ENCODE measurements at places on chromosomes 5 and 9. TPM values are rescaled to one million over a fixed set of nuclear protein-coding genes. Genes with fewer than 3 reads are reported as not detected.

GRCh38 chr9:77968506-77968905, 63.1 kb downstream of the GNAQ start:
- peaks cover 51% of the 10 kb centered on the region for H3K4me1 ChIP-seq
- peaks cover 3% of the 10 kb centered on the region for H3K36me3 ChIP-seq
- H3K27me3 ChIP-seq, result no peaks in the 10 kb centered on the region
- no peak overlapping the region for H3K27ac ChIP-seq

- peaks cover 8% of the 10 kb centered on the region for H3K27me3 ChIP-seq
- no peaks in the 10 kb centered on the region for H3K36me3 ChIP-seq
- H3K4me1 ChIP-seq, result no peaks in the 10 kb centered on the region
Measured at GRCh38 chr5:40955313-40955712, 46.0 kb downstream of the C7 start.

The BTNL3 gene
- total RNA-seq, result not detected

DNA sequence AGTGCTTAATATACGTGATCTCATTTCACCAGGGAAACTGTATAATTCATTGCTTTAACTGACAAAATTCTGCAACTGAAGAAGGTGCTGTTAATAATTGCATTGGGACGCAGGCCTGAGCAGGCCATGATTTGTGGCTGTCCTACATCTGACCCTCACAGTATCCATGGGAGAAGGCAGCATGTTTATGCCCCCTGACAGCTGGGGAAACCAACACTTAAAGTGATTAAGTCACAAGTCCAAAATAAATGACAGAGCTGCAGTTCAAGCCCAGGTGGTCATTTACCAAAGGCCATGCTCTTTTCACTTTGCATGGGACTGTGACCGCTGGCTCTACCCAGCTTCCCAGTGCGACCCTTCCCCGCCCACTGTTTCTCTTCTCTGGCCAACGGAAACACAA, 30.5 kb upstream of the KCNMB1 start:
- peaks cover 4% of the 10 kb centered on the region for H3K36me3 ChIP-seq
- H3K4me3 ChIP-seq, result no peak overlapping the region
- peaks cover 19% of the 10 kb centered on the region for H3K4me1 ChIP-seq
- peaks cover 26% of the 10 kb centered on the region for H3K27me3 ChIP-seq

The SNCAIP gene
- total RNA-seq, result not detected

DNA sequence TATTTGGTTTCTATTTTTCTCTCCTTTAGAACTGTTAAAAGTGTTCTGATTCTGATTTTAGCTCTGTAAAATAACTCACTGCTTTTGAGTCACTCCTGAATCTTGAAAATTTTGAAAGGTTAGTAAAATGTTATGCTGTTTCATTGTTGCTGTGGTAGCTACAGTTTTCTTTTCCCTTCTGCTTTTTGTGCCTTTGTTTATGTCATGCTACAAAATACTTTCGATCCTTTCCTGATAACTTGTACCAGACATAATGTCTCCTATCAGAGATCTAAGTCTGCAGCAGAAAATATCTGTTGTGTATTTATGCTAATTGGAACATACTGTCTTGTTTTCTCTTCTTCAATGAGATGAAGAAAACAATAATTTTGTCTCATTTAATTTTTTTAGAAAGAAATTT, 26.9 kb upstream of the CEP120 start:
- no peaks in the 10 kb centered on the region for H3K4me1 ChIP-seq
- H3K27me3 ChIP-seq, result peaks cover 19% of the 10 kb centered on the region
- no peak overlapping the region for H3K27ac ChIP-seq
- H3K4me3 ChIP-seq, result no peak overlapping the region
- H3K36me3 ChIP-seq, result no peaks in the 10 kb centered on the region

The C9orf152 gene
- total RNA-seq, result not detected

- H3K4me1 ChIP-seq, result no peaks in the 10 kb centered on the region
- H3K27ac ChIP-seq, result no peak overlapping the region
- no peaks in the 10 kb centered on the region for H3K36me3 ChIP-seq
Measured at GRCh38 chr9:9112001-9112720, 1312.6 kb upstream of the DMAC1 start.

- no peak for DNase-seq
- peaks cover 2% of the 10 kb centered on the region for H3K36me3 ChIP-seq
- H3K27me3 ChIP-seq, result peaks cover 24% of the 10 kb centered on the region
- peak overlapping the region; percentile 81 for H3K27ac ChIP-seq
Measured at GRCh38 chr5:108727236-108727650, 20.5 kb upstream of the FER start.

DNA sequence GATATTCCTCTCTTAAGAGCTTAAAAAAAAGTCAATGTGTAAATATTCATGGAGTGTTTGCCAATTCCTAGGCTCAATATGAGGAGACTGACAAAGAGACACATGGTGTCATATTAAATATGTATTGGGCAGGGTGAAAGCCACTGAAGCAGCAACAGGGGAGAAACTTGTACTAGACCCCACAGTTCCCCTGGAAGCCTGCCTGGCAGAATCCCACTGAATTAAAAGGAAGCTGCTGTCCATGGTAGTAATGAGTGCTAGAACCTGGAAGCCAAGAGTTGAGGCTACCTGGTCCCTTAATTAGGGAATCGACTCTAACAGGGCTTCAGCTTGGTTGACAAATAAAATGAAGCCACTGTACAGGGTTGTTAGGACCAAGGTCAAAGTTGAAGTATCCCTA, 129.4 kb upstream of the GPR151 start:
- no peak for DNase-seq
- peaks cover 2% of the 10 kb centered on the region for H3K4me1 ChIP-seq
- H3K4me3 ChIP-seq, result no peak overlapping the region
- peaks cover 4% of the 10 kb centered on the region for H3K36me3 ChIP-seq
- no peak overlapping the region for H3K27ac ChIP-seq
- no peaks in the 10 kb centered on the region for H3K27me3 ChIP-seq

DNA sequence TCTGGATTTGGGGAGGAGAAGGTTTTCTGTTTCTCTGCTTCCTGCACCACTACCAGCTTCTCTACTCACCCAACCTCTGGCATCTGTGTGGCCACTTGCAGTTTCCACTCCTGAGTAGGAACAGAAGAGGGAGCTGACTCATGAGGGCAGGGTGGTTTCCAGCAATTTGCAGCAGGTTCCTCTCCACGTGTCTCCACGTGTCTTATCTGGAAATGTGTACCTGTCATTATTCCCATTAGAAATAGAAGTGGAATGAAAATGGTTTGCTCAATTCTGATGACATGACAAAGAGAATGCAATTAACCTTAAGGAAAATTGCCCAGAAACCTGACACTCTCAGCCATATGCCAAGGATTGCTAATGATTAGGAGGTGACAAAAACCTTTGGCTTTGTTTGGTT, 33.0 kb downstream of the EGFLAM start:
- DNase-seq, result no peak
- H3K4me1 ChIP-seq, result no peaks in the 10 kb centered on the region
- H3K27me3 ChIP-seq, result peaks cover 13% of the 10 kb centered on the region
- H3K27ac ChIP-seq, result no peak overlapping the region
- H3K36me3 ChIP-seq, result no peaks in the 10 kb centered on the region

- DNase-seq, result no peak
- H3K36me3 ChIP-seq, result peaks cover 7% of the 10 kb centered on the region
- H3K4me1 ChIP-seq, result peaks cover 9% of the 10 kb centered on the region
- H3K27me3 ChIP-seq, result no peaks in the 10 kb centered on the region
- no peak overlapping the region for H3K4me3 ChIP-seq
Measured at GRCh38 chr5:172905346-172906140, 53.7 kb upstream of the RPL26L1 start.
